Muscle of back (tissue), 13 donors: ENCODE measurements at places on chromosomes 7 and 10.
A peak's percentile ranks its signal among the peaks of the same experiment; 100 is the strongest.

- no peak for DNase-seq
Measured at GRCh38 chr10:86346799-86347665, 19.6 kb downstream of the GRID1 start.

- DNase-seq: no peak
Measured at GRCh38 chr10:96524741-96525140, 11.0 kb upstream of the TLL2 start.

GRCh38 chr10:79936625-79937615 is 12.0 kb downstream of the SFTPD start:
- peak; percentile 26 for DNase-seq

- DNase-seq: peak; percentile 71
Measured at GRCh38 chr7:98617051-98617959, at the start of gene NPTX2. Gene NPTX2, plus strand, starts transcription at chr7:98617285. Its CDS starts 177 bp downstream, at chr7:98617462.

DNA sequence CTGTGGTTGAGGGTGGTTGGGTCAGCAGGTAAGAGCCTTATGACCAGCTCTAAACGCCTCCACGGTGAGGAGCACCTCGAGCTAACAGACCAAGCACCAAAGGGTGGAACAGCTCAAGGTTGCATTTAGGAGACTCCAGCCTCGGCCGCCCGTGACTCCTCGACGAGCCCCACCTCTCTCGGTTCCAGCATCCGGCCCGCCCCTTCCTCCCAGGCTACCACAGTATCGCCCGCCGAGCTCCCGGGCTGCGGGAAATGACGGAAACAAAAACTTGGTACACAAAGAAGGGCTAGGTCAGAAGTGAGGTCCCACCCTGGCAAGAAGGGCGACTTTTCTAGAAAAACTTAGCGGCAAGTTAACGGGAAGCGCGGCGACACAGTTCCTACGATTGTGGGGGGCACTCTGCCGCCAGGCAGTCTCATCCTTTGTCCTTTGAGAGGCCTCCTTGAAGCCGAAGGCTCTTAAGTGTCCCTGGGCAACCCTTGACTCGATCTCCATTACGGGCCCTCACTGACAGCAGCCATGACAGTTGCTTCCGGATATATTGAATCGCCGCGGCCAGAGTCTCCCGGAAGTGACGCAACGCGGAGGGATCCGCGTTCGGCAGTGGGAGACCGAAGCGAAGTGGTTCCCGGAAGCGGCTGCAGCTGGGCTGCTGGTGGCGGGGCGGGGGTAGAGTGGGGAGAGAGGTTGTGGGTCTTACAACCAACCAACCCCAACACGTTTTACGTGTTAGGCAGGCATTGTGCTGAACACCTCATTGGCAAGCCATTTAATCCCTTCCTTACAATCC is 40.2 kb upstream of the ZNF518A start:
- peak; percentile 99 for DNase-seq

- DNase-seq: peak; percentile 31
Measured at GRCh38 chr7:131071786-131072504, 255.7 kb upstream of the MKLN1 start.

- peak; percentile 84 for DNase-seq
Measured at GRCh38 chr10:88256013-88256680, 327.0 kb downstream of the RNLS start.

DNA sequence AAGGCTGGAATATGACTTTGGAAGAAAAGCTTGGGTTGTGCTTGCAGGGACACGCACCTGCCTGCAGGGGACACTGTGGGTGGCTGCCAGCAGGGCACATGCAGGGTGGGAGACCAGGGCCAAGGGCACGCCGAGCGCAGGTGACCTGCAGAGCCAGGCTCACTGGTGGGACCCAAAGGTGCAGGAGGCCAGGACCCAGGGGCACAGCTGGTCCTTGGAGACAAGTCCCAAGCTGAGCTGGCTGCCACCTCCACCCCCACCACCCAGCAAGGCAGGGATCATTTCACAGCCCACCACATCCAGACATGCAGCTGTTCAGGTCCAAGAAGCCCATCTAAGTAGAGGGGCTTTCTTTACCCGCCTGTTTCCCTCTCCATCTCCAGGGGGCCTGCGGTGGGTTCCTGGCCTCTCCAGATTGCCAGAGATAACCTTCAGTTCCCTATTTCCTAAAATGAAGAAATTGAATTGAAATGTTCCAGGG is 13.8 kb upstream of the CLIP2 start:
- no peak for DNase-seq

DNA sequence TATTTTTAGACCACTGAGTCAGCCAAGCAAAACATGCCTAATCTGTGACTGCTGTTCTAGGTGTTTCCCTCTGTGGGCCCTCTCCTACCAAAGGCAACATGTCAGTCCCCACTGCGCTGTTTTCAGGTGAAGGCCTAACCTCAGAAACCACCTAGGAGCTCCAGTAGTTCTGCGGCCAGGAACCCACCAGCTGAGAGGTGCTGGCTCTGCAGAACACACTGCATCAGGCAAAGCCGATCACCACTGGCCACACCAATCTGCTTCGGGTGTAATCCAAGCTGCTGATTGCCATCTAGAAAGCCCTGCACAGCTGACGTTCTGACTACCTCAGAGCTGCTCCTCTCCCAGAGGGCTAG is 14.9 kb downstream of the CAMK2G start:
- DNase-seq: no peak

GRCh38 chr7:20598459-20599309 is 16.8 kb upstream of the ABCB5 start:
- DNase-seq: peak; percentile 79

GRCh38 chr10:86225103-86225782 is 141.4 kb downstream of the GRID1 start:
- peak; percentile 64 for DNase-seq

GRCh38 chr10:72025400-72025799 is 61.2 kb downstream of the CHST3 start:
- DNase-seq: no peak

- DNase-seq: no peak
Measured at GRCh38 chr10:110512461-110513187, 14.9 kb downstream of the DUSP5 start.

DNA sequence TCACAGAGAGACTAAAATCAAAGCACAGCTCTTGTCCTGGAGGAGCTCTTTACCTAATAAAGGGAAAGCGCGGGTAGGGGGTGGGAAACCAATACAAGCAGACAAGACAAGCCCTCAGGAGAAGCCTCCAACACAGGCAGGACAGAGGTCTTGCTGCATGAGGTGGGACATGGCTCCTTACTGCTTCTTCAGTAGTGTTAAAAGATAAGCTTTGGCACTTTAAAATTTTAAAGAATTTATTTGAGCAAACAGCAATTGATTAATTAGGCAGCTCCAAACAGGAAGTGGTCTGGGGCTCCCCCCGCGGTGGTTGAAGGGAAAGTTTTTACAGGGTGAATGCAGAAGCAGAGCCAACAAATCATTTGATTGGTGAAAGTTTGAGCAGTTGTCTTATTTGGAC is 50.3 kb upstream of the MACC1 start:
- DNase-seq: no peak

DNA sequence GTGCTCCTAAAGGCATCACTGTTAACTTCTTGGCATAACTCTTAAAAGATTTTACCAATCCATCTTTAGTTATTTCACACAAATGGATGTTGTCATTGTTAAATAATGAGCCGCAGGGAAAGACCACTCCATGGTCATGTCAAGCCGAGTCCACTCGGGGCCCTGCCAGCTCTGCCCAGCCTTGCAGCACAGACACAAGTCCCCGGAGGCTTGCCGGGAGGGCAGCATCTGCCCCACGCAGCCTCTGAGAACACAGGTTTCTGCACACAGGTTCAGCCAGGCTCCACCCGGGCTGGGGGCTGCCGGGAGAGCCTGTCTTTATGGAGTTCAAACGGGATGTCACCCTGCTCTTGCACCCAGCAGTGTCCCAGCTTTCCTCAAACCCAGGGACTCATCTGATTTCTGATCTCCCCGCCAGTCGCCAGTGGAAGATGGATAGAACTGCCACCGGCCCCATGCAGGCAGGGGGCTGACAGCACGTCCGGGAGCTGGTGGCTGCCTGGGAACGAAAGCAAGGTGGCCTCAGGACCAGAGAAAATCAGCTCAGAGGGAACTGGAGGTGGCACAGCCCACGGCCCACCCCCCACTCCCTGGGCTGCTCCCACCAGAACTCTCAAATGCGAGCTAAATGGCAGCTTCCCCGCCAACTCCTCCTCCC is 156.2 kb downstream of the TCERG1L start:
- no peak for DNase-seq

DNA sequence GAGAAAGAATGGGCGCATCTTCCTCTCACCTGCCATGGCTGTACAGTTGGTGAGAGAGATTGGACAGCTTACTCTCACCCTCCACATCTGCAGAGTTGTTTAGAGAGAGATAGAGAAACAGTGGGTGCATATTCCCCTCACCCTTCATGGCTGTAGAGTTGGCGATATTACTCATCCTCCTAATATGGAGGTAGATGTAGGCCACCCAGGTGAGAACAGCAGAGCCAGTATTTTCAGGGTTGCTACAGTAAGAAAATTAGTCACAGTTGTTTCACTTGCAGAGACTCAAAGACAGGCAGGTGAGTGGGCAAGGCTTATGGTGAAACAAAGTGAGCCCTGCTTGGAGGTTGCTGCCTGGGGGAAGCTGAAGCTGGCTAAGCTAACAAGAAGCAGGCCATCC is 65.0 kb upstream of the PFKP start:
- no peak for DNase-seq

DNA sequence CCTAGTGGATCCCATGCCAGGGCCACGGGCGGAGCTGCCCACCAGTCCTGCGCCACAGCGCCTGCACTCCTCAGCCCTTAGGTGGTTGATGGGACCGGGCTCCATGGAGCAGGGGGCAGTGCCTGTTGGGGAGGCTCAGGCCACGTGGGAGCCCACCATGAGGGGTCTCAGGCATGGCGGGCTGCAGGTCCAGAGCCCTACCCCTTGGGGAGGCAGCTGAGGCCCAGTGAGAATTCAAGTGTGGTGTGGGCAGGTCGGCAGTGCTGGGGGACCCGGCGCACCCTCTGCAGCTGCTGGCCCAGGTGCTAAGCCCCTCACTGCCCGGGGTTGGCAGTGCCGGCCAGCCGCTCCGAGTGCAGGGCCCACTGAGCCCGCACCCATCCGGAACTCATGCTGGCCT is 139.8 kb upstream of the LYZL2 start:
- no peak for DNase-seq

GRCh38 chr10:76868098-76868977 is 769.3 kb downstream of the KCNMA1 start:
- peak; percentile 88 for DNase-seq

GRCh38 chr7:100489824-100490223 is 6.1 kb downstream of the NYAP1 start:
- DNase-seq: peak; percentile 96

- no peak for DNase-seq
Measured at GRCh38 chr10:11698691-11699549, 43.3 kb upstream of the ECHDC3 start.

- DNase-seq: no peak
Measured at GRCh38 chr7:134685250-134685649, 38.6 kb downstream of the BPGM start.

DNA sequence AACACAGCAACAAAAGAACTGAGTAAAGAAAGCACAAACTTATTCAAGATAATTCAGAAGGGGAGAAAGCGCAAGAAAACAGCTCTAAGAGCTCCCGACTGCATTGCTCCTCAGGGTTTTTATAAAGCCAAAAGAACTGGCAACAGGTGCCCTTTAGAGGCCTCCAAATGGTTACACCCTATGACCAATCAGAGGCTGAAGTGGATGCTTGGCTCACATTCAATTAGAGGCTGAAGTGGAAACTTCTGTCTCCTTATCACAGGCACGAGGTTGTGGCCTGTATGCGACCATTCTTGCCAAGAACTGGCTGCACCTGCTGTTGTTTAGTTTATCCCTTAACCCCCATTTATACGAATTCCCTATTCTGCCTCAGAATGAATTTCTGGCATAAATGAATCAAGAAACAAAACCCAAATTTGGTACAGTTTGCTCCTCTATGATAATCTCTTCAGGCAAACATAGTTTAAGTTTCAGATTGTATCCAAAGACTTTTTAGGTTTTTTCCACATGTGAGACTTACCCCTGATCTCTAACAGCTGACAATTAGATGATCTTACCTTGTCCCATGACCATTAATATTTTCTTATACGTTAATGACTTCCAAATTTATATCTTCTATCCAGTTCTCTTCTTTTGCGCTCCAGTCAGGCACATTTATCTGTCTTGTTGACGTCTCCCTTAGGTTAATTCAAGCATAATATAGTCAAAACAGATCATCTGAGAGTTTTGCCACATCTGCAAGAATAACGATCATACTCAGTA is 504.8 kb downstream of the NXPH1 start:
- DNase-seq: peak; percentile 67

DNA sequence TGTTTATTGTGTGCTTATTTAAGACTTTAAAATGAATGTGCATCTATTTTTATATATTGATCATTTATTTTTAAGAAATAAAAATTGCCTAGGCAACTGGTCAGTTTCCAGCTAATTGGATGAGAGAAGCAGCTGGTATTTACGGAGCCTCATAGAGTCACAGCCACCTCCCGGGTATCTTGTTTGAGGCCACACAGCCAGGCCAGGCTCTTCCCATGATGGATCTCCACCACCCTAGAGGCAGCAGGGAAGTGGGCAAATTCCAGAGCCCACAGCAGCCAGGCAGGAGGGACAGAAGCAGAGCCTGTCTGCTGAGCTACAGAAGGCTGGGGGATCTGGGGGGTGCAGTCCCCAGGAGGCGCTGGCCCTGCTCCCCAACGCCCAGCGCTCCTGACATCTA is 61.6 kb downstream of the CLEC2L start:
- no peak for DNase-seq

DNA sequence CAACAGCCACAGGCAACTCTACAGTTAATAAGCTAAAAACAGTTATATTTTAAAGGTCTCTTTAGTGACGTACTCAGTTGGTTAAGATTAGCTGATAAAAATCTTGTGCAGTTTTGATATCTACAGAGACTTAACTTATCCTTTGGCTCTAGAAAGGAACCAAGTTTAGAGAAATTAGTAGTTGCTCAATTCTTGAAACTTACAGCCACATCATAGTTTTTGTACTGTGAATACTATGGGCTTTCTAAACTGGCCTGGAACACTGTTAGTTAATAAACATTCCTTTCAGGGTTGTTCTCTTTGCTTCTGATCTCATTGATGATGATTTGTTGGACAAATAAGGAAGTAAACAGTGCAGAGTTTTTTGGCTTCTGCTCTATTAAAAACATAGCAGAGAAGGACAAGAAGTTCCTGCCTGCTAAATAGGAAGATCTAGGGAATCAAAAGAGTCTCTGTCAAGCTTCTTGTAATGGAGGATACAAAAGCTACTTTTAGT is 73.1 kb downstream of the MKLN1 start:
- DNase-seq: no peak

DNA sequence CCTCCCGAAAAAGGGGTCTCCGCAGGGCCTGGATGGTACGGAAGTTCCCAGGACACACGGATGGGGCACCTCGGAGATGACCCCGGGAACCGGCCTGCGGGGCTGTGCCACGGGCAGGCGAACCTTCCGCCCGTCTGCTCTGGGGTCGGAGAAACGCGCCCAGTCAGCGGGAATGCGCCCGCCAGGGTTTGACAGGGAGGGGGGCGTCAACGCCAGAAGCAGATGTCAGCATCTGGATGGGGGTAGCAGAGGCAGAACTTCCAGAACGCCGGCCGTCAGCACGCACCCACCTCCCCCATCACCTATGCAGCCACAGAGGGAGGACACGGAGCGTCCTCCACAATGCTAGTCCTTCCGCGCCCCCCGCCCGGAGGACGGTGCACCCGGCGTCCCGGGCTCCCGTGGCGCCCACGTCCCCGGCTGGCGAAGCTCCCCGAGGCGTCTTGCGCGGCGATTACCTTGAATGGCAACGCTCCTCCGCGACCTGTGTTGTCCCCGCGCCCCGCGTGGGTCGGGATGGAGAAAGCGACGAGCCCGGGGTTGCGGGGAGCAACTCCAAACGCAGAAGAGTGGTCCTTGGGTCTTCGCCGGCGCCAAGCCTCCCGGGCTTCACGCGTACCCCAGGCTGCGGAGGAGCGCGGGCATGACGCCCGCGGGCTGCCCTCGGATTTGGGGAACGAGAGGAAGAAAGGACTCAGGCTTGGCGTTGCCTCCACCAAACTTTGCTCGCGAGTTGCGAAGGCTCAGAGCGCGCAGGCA is 561 bp downstream of the FGFR2 start:
- no peak for DNase-seq
